ENCODE measurements at places on chromosomes 3 and 15.

DNA sequence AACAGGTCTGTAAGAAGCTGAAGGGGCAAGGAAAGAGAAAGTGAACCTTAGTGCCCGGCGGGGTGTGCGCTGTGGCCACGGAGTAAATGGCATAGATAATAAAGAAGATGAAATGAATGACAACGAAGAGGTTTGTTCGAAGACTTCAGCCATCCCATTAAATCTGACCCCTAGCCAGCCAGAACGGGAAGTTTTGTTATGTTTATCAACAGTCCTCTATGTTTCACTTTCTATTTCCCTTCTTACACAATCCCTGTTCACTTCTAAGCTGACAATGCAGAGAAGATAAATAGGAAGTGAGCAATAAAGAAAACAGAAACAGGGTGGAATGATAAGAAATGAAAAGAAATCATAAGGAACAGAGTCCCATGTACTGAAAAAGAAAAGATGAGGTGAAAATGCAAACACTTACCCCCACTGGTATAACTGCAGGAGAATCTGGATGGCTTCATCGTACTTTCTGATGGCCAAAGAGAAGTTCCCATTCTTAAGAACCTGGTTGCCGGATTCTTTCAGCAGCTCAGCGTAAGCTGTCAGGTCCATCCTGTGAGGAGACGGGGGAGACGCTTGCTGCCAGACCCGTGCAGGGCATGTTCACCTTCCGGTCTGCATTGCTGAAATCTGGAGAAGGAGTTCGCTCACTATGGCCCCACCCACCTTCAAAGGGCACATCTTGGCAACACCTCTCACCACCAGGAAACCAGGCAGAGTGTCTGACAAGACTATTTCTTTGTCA is 36.8 kb downstream of the TRANK1 start:
- DNase-seq, result peak; percentile 2

- no peak for DNase-seq
Measured at GRCh38 chr3:171796625-171797264, 13.5 kb downstream of the PLD1 start.

DNA sequence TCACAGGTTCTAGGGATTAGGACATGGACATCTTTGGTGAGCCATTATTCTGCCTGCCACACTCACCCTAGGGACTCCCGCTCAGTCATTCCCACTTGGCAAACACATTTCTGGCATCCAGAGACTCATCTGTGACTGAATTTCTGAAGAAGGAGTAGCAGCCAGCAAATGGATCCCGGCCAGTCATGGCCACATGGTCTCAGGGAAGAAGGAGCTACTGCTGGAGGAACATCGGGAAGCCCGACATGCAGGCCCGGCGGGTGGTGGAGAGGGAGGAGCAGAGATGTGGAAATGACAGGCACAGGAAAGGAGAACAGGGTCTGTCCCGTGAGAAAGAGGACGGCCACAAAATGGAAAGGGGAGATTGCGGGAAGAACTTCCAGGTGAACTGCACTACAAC is 65.4 kb downstream of the SEMA5B start:
- no peak for DNase-seq

DNA sequence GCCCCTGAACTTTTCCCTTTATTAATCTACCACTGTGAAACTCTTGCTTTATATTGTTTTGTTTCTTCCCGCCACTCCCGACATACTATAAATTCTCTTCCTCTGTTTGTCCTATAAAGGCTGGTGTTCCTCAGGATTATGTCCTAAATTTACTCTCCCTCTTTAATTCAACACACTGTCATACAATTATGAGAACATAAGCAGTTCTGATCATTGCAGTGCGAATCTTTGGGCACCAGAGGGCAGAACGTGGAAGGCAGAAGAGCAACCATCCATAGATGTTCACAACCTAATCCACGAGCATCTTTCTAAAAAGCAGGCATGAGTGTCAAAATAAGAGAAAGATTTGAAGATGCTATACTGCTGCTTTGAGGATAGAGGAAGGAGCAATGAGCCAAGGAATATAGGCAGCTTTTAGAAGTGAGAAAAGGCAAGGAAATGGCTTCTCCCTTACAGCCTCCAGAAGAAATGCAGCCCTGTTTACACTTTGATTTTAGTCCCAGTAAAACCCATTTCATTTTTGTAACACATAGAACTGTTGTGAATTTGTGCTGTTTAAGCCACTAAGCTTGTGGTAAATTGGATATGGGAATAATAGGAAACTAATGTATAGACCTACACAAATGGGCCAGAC is 179.4 kb downstream of the GBE1 start:
- no peak for DNase-seq

DNA sequence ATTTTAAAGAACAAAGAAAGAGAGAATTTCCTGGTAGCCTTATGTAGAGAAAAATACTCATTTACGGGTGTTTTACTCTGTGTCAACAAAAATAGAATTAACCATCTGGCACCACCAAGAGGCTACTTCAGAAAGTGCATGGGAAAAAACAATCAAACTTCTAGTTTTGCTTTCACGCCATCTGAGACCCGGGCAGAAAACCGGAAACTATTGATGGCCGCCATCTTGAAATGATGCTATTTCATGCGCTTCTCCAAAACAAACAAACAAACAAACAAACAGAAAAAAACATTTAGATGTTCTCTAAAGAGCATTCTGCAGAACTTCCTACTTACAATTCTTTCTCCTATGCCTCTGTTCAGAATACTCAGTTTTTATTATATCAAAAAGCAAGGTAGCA is 49.4 kb upstream of the SYNPR start:
- no peak for DNase-seq

GRCh38 chr15:63111481-63111880 is 10.2 kb upstream of the LACTB start:
- no peak for DNase-seq

DNA sequence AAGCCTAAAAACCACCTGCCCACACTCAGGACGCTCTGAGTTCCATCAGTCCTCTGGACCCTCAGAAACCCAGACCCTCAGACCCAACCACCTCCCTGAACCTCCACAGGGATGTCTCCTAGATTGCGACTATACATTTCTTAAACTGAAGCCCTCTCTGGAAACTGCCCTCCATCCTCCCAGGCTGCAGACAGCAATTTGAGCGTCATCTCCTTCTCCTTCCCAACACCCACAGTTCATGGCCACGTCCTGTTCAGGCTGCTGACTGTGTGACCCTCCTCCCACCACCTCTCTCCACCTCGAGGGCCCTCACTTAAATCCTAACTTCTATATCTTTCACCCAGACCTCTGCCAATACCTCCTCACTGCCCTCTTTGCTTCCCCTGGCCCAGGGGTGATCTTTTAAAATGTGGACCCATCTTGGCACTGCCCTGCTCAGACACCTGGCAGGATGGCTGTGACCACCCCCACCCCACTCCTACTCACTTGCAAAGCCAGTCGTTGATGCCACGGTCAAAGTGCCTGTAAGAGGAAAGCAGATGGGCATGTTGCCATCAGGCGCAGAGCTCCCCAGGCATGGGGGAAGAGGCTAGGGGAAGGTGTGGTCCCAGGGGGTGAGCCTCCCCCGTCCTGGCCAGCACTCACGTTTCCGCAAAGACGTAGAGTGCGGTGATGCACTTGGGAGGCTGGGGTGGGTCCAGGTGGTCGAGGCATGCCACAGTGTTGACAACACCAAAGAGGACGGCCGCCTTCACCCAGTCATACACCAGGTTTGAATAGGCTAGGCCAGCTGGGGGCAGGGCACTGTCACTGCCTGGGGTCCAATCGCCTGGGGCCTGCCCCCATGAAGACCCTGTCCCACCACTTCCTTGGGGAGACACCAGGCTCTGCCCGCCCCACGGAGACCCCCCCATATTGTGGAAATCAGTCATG is 6.0 kb downstream of the HHATL start:
- no peak for DNase-seq

GRCh38 chr3:183222631-183223235 is 30.3 kb upstream of the B3GNT5 start:
- DNase-seq, result no peak

DNA sequence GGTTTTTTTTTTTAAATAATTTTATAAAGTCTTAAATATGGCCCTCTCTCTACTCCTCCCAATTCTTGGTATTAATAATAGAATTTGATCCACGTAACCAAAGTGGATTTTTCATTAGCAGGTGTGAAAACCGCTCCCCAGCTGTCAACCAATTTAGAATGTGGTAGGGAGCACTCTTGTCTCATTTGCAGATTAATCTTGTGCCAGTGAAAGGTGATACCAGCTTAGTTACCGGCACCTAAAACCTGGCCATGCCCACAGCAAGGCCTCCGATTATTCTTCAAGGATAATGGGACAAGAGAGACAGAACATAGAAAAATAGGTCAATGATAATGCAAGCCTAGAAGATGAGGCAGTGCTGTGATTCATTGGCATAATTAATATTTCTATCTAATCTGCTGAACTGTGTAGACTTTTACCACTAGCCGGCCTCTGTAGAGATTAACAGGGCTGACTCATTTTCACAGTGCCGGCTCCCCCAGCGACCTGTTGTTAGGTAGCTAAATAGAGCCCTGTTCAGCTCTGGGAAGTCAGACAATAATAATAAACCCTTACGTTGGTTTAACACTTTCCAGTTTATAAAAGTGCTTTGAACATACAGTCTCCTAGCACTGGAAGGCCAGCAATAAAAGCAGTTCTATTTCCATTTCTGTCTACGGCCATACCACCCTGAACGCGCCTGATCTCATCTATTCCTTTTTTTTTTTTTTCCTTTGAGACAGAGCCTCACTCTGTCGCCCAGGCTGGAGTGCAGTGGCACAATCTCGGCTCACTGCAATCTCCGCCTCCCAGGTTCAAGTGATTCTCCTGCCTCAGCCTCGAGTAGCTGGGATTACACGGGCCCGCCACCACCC is 102.9 kb downstream of the SHQ1 start:
- no peak for DNase-seq

DNA sequence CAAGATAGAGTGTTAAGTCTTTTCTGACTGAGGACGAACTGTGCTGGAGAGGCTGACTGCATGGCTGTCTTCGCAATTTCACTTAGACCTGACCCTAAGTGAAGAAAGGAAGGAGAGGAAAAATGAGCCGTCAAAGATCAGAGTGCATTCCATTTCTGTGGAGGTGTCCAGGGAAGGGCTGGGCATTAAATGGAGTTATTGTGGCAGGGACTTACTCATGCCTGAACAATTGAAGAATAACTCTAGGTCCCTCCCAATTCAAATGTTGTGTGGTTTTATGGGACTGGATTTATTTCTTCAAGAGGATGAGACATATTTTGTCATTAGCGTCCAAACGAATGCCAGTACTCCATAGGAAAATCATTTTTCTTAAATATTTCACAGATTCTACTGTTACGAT is 187.3 kb upstream of the CFAP20DC start:
- DNase-seq, result no peak

DNA sequence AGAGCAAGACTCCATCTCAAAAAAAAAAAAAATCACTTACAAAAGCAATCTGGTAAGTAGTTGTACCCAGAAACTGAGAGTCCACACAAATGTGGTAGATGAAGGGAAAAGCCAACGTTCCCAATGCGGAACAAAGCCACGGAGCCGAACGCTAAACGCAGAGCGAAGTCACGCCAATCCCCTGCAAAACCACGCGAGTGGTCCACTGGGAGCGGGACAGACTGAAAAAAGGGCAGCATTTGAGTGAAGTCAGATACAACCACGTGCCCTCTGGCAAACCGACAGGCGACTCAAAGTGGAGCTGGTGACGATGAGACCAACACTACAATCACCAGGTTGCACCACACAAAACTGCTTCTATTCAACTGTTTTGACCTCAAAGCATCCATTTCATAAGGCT is 246.1 kb upstream of the LYSMD4 start:
- DNase-seq, result no peak

- DNase-seq, result no peak
Measured at GRCh38 chr3:126267169-126267975, 87.0 kb upstream of the ALDH1L1 start.

GRCh38 chr3:171113716-171114115 is 87.2 kb upstream of the SLC2A2 start:
- DNase-seq, result no peak

DNA sequence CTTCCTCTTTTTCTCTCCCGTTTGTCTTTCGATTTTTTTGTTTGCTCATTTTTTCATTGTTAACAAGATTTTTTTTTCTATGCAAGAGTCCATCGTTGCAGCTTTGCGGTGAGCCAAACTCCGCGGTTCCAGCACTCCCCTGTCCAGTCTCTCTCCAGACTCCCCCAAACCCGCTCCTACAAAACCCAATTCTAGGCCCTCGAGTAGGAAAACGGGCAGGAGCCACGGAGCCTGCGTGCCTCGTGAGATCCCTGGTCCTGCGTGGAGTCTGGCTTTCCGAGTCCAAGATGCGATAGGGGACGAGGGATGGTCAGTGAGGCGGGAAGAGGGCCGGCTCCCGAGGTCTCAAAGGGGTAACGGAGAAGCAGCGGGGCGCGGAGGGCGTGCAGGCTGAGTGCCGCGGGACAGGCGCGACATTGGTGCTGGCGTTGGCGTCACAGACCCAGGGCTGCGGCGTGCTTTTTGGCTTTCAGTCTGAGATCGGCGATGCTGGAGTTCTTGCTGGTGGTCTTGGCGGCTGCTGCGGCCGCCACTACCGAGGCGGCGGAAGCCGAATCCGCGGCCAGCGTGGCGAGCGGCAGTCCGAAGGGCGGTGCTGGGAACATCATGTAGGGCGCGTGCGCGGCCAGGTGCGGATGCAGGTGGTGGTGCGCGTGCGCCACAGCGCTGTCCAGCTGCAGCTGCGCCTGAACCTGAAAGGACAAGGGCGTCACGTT is 8.5 kb downstream of the SHOX2 start:
- peak; percentile 52 for DNase-seq

GRCh38 chr15:40891810-40892446 is 2.3 kb upstream of the VPS18 start:
- no peak for DNase-seq

GRCh38 chr3:183517607-183518006 is 37.9 kb downstream of the KLHL6 start:
- no peak for DNase-seq

- no peak for DNase-seq
Measured at GRCh38 chr3:181541414-181541813, 170.3 kb upstream of the SOX2 start.

GRCh38 chr15:82999905-83000671 is 11.4 kb downstream of the C15orf40 start:
- no peak for DNase-seq

DNA sequence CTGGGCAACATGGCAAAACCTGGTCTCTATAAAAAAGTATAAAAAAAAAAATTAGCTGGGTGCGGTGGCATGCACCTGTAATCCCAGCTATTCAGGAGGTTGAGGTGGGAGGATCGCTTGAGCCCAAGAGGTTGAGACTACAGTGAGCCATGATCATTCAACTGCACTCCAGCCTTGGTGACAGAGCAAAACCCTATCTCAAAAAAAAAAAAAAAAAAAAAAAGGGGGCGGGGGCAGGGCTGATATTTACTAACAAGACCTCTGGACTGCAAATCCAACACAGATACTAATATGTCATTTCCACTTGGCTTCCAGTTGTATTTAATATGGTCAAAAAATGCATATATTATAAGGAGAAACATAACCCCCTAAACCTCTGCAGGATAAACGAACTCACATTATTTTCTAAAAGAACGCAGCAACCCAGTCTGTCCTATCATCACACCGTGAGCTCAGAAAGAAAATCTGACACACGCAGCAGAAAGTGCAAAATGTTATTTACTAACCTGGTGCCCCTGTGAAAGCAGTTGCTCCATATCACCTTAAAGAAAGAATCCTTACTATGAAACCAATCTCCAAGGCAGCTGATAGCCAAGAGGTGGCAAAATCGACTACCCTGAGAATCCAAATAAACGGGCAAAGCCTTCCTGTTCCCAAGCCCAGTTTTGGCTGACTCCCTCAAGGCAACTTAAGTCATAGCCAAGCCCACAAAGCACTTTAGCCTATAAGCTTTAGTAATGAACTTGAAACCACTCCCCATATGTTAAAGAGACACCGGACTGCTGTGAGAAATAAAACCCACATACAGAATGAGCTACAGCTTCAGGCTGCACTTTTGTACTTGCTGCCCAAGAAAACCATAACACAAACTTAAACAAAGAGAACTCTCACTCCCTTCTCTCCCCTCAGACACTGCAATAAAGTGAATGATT is 39.3 kb downstream of the PLD1 start:
- no peak for DNase-seq

Data from activated naive CD4-positive, alpha-beta T cell (primary cell).